Kidney (tissue), 22 donors: ENCODE measurements at places on chromosomes 6 and 20. TPM values are rescaled to one million over a fixed set of nuclear protein-coding genes. Genes with fewer than 3 reads are reported as not detected.
A peak's percentile ranks its signal among the peaks of the same experiment; 100 is the strongest.

GRCh38 chr6:53710788-53711187 is 45.2 kb upstream of the KLHL31 start:
- DNase-seq, result no peak

GRCh38 chr6:158143700-158144099 is 24.4 kb downstream of the SERAC1 start:
- DNase-seq, result no peak

DNA sequence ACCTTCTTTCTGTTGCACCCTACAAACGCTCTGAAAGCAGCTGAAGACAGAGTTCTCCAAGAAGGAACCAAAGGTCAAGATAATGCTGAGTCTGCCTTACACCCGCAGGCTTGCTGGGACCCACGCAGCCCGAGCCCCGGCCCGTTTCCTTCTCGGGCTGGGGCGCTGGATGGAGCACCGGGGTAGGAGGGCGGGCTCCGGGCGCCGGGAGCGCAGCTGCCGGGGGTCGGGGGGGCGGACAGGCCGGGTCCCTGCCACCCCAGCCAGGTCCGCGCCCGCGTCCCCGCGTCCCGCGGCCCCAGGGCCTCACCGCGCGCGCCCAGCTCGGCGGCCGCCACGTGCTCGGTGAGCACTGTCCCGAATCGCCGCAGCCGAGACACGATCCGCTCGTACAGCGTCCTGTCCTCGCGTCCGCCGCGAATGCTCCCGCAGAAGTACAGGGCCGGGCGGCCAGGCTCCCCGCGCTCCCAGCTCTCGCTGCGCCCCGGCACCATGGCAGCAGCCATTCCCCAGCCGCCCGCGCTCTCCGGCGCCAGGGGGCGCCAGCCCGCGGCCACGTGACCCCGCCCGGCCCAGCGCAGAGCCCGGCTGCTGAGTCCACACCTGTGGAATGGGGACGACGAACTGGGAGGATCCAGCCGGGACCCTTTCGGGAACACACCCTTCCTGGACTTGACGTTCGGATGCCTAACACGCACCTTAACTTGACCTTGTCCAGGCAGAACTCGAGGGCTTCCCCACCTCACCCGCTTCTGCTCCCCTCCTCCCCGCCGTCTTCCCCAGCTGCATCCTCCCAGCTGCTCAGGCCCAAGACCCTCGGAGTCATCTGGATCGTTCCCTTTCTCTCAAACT is at the start of gene DNPH1:
Gene DNPH1 (minus strand): TSS at position 531 of the 852 bp plus-strand sequence. CDS start 25 bp downstream, at position 506.
- DNase-seq, result peak; percentile 90

The EYA2 gene
- 2.6 TPM for total RNA-seq

DNA sequence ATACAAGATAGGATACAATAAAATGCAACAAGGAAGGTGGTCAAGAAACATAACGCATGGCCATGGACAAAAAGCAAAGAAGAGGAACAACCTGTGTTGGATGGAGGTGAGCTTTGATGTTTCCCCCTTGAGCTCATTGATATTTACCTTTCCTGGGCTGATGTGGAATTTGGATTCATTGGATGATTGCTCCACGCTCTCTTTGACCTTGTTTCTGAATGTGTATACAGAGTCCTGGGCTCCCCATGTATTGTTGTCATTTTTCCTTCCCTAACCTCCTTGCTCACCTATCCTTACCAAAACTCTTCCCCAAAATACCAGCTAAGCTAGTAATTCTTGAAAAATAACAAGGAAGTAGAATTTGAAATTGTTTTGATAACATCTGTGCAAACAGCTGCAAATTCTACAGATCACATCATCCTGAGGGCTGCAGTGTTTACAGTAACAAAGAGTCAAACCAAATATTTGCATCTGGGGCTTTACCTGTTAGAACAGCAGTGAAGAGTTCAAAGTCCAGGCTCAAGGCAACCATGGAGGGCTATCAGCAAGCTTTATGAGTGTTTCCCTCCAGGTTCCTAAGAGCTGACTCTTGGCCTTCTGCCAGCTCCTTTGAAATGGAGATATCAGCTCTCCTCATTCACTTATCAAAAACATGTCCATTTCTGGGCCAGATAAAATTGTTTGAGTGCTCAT is 214.3 kb upstream of the MARCKS start:
- DNase-seq, result no peak

DNA sequence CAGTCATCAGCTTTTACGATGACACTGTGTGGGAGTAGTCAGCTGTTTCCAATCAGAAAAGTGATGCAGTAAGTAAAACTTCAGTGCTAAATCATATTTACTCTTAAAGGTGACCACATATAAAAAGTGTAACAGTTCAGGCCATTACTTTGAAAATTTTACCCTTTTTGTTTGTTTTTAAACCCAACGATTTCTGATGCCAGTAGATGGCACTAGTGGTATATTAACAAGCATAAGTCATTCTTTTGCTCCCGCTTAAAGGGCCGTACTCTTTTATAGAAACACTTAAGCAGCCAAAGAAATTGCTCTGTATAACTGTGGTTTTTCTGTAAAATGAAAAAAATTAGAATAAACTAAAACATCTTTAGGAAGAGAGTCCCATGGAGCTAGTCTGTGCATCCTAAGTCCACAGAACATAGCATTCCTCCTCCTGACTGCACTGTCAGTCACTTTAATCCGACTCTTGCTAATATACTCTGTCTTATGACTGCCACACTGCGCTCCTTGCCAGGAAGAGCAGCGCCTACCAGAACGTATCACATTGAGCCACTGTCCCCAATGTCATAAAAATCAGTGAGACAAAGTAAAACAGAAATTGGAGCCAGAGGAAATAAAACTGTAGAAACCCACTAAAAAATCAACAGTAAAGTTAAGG is 25.0 kb downstream of the HEBP2 start:
- DNase-seq, result no peak

The MEI4 gene
- 1.2 TPM for total RNA-seq

GRCh38 chr6:137903274-137903932 is 36.3 kb downstream of the TNFAIP3 start:
- no peak for DNase-seq

- DNase-seq, result no peak
Observed at GRCh38 chr20:17910828-17911294, 57.7 kb downstream of the SNX5 start.

DNA sequence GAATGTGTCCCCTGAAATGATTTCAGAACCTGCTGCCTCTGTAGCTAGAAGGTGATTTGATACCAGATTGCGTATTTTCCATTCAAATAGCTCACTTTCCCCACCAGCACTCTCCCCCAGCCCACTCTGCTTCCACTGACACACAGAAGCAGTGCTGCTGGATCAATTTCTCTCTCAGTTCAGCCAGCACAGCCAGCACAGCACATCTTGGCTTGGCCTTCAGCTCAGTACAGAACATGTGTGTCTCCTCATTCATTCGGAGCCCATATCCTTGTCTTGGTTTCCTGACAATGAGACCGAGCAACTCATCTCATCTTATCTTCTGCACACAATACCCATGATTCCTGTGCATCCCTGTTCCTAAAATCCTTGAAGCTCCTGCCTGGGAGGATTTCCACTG is 33.8 kb upstream of the CD83 start:
- no peak for DNase-seq

The PBOV1 gene
- total RNA-seq, result not detected

DNA sequence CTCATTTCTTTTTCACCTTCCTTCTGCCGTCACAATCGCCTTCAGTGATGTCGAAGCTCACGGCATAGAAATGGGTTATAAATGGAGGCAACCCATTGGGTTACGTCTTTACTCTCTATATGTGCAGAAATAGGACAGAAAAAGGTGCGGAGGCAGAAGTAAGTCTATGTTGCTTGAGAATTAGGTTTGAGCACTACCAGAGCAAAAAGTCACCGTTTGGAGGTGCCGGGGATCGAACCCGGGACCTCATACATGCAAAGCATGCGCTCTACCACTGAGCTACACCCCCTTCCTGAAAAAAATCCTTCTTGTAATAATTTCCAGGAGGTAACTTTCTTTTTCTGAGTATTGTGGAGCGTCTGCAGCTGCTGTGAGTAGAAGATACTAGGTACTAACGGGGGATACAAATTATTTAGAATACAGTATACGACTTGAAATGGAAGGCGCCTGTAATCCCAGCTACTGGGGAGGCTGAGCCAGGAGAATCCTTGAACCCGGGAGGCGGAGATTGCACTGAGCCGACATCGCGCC is 134.2 kb downstream of the TRIM27 start:
- no peak for DNase-seq

GRCh38 chr6:99490608-99491007 is 24.6 kb downstream of the USP45 start:
- no peak for DNase-seq

GRCh38 chr6:89527634-89528033 is 94.7 kb downstream of the ANKRD6 start:
- DNase-seq, result no peak

The SYNJ2 gene
- total RNA-seq, result 15.8 TPM

DNA sequence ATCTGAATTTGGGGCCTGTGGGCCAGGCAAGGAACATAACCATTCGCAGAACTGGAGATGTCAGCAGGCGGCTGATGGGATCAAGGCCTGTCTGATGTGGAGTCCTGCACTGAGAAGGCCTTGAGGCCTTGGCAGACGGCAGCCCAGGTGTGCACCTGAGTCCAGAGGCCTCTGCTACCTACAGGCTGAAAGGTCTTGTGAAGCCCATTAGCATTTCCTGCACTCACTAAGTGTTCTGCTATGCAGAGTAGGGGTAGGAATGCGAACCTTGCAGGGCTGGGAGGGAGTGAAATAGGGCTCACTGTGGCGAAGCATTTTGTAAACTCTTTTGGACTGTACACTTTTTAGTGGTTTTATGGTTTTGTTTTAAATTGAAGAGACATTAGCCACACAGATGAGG is 48.3 kb upstream of the RNF24 start:
- DNase-seq, result no peak

- no peak for DNase-seq
Observed at GRCh38 chr20:34993941-34994508, 38.4 kb downstream of the MYH7B start.

The PRDM13 gene
- not detected for total RNA-seq

The CTAGE9 gene
- not detected for total RNA-seq

DNA sequence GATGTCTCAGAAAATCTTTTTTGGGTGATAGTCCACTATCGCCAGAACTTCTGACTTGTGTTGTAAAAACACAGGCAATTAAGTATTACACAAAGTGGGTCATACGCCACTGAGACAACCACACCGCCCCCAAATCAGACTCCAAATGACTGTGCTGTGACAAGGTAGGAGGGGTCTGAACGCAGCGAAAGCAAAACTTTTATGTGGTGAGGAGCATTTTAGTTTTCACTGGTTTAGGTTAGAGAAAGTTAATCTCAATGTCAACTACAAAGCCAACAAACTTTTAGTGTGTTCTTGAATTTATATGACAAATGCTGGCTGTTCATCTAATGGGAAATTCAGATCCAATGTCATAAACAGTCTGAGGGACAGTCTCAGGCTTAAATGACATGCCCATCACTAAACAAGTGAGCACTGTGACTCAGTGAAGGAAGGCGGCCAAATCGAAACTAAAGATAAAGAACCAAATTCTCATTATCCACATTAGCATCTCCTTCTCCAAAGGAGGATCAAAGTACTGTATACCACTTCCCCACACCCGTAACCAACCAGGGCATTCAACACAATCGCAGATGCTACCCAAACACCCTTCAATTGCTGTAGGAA is 186.7 kb downstream of the GJA10 start:
- DNase-seq, result no peak

The PPIL6 gene
- total RNA-seq, result 8.4 TPM

DNA sequence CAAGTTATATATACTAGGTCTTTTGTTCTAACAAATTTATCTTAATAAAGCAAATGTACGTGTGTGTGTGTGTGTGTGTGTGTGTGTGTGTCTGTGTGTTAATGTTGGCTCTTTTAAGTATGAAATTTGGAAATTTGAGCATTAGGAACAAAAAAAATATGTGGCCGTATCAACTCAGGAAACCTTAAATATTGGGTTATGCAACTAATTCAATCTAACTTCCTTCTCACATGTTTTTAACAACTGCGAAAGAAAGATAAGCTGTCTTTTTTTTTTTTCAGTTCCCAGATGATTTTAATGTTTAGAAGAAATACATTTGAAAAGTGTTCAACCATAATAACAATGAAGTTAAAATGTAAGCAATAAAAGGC is 616.4 kb upstream of the ARID1B start:
- no peak for DNase-seq

- DNase-seq, result no peak
Observed at GRCh38 chr20:14709439-14709838, 372.0 kb upstream of the FLRT3 start.

The HLA-DOA gene
- total RNA-seq, result 21.6 TPM

DNA sequence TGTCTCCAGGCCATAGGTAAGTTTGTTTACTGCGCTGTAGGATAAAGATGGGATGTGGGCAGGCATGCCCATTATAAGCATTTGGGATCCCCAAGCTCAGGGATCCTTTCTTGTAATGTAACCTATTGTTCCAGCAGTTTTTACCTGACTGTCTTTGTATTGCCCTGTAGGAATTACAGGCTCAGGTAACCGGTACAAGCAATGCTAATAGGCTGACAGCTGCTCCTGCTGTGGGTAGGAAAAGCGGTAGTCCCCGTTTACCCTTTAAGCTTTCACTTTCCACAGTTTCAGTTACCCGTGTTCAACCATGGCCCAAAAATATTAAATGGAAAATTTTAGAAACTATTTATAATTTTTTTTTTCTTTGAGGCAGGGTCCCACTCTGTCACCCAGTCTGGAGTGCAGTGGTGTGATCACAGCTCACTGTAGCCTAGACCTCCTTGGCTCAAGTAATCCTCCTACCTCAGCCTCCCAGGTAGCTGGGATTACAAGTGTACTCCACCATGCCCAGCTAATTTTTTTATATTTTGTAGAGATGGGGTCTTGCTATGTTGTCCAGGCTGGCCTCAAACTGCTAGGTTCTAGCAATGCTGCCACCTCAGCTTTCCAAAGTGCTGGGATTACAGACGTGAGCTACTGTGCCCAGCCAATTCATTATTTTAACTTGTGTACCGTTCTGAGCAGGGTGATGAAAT is 108.6 kb downstream of the CDYL start:
- DNase-seq, result no peak

The SLC35D3 gene
- total RNA-seq, result not detected

The NKX2-2 gene
- not detected for total RNA-seq

DNA sequence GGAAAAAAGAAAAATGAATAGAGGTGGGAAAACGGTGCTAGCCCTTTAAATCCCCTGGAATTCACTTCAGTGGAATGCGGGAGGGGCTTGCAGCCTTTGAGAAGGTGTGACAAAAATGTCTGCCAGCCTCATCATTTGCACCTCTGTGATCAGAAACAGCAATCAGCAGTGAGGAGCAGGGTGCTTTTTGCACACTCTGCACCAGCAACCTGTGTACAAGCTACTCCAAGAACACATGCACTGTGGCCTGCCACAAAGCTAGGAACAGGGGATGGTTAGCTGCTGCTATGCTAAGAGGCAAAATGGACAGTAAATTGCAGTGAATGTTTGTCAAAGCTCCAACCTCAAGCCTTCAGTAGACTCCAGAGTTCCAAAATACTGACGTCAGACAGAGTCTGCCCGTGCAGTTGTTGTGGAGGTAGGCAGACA is 29.7 kb downstream of the GINS1 start:
- DNase-seq, result no peak

GRCh38 chr20:38196592-38196991 is 31.5 kb upstream of the TGM2 start:
- DNase-seq, result peak; percentile 33

GRCh38 chr6:159212028-159212427 is 42.8 kb downstream of the FNDC1 start:
- DNase-seq, result no peak
